A549 (cell line): ENCODE measurements at places on chromosomes 1 and 21. TPM values are rescaled to one million over a fixed set of nuclear protein-coding genes. Genes with fewer than 3 reads are reported as not detected.

MAGI3 gene
- polyA plus RNA-seq, result 3.8 to 4.5 TPM (median 4.1 TPM) in 3 replicates

DMBX1 gene
- polyA plus RNA-seq, result 1.1 to 2.2 TPM (median 1.7 TPM) in 3 replicates

GORAB gene
- 7.1 to 9.0 TPM (median 7.5 TPM) in 3 replicates for polyA plus RNA-seq

NBPF10 gene
- polyA plus RNA-seq, result 0.36 to 0.42 TPM (median 0.39 TPM) in 3 replicates

LCE2B gene
- polyA plus RNA-seq, result not detected in 3 replicates
